ENCODE measurements at places on chromosomes 5 and 9. TPM values are rescaled to one million over a fixed set of nuclear protein-coding genes. Genes with fewer than 3 reads are reported as not detected.

DNA sequence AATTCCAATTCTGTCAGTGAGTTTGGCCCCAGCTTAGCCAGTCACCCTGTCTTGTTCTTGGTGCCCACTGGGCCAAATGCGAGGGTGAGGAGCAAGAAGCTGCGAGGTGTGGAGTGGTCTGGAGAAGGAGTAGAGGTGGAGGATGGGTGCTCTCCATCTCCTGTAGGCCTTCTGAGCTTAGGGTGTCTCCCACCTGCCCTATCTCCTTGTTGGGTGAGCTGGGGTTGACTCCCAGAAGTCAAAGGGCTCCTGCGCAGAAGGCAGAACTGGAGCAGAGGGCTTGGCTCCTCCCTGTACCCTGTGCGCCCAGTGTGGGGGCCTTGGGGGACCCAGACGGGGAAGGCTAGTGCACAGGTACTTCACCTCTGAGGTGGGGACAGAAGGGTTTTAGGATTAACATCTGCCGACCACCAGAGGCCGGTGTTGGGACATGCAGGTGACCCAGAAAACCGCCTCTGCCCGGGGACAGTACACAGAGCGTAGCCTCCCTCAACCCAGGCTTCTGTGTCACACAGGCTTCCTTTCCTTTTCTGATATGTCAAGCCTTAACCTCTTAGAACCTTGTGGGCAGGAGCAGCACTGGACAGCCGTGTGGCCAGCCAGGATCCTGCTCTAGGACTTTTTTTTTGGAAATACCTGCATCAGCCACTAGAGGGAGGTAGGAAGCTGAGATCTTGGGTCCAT lies 16.9 kb downstream of the IL5 start:
- H3K27me3 ChIP-seq = no peaks in the 10 kb centered on the region
- DNase-seq = peak; percentile 49
- no peak overlapping the region for H3K27ac ChIP-seq
- H3K4me3 ChIP-seq = no peak overlapping the region

DNA sequence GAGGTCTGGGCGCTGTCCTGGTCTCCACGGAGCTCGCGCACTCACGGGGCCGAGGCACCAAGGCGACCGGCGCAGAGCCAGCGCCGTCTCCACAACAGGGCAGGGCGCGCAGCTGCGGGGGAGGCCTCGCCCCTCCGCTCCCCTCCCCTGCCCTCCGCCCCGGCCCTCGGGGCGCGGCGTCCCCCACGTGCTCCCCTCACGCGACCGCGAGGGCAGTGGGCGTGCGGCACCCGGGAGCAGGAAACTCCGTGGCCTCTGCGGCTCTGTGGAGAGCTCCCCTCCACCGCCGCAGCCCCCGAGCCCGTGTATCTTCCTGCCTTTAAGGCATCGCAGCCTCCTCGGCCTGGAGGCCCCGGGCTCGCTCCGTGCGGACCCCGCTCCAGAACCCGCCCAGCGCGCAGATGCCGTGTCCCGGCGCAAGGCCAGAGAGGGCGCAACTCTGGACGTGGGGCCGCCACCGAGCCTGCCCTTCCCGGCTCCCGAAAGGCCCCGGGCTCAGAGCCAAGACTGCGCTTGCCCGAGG lies 708 bp upstream of the TUBB4B start:
- peak overlapping the region; percentile 98 for H3K27ac ChIP-seq
- peaks cover 23% of the 10 kb centered on the region for H3K36me3 ChIP-seq
- peak; percentile 90 for DNase-seq
- H3K27me3 ChIP-seq = no peaks in the 10 kb centered on the region
- H3K4me3 ChIP-seq = peak overlapping the region; percentile 93

DNA sequence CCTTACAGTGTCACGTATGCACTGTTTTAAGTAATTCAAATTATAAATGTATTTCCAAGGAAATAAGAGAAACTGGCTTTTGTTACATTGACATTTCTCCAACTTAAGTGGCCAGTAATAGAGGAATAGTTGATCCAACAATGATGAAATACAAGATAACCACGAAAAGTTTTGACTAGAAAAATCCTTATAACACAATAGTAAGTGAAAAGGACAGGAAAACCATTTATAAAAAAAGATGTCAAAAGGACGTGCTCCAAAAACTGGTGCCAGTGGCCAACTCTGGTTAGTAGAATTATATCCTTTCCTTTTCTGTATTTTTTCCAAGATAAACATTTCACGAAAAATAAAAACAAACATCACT lies 210.9 kb downstream of the GAPVD1 start:
- DNase-seq = no peak
- H3K4me1 ChIP-seq = peaks cover 46% of the 10 kb centered on the region
- H3K27me3 ChIP-seq = no peaks in the 10 kb centered on the region
- H3K4me3 ChIP-seq = no peak overlapping the region
- peak overlapping the region; percentile 38 for H3K27ac ChIP-seq

The CA9 gene
- not detected for total RNA-seq

The PAPPA gene
- 2.2 TPM for total RNA-seq

DNA sequence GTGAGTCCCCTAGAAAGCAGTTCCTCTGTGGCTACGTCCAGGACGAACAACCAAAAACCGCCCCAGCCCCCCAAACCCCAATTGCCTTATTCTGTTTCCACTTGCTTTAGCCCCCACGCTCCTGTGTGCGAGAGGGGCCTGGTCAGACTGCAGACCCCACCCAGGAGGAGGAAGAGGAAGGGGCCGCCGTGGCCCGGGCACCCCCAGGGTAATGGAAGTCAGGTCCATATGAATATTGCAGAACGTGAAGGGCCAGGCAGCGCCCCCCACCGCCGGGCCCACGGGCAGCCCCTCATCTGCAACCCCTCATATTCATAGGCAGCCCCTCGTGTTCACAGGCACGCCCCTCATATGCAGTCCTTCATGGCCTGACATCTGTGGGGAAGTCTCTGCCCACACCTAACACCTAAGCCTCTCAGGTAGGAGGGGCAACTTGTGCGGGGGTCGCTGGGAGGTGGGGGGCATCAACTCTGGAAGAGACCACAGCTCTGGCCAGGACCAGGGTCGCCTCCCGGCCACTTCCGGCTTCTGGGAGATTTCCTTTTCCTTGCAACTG lies 37.7 kb upstream of the PLEKHG4B start:
- H3K4me3 ChIP-seq = peak overlapping the region; percentile 57
- peaks cover 44% of the 10 kb centered on the region for H3K27me3 ChIP-seq
- no peak for DNase-seq
- H3K4me1 ChIP-seq = peaks cover 11% of the 10 kb centered on the region
- H3K36me3 ChIP-seq = no peaks in the 10 kb centered on the region

The HTR4 gene
- total RNA-seq = not detected

- peak overlapping the region; percentile 62 for H3K27ac ChIP-seq
- H3K27me3 ChIP-seq = no peaks in the 10 kb centered on the region
- no peak for DNase-seq
- peaks cover 61% of the 10 kb centered on the region for H3K36me3 ChIP-seq
- peaks cover 19% of the 10 kb centered on the region for H3K4me1 ChIP-seq
- H3K4me3 ChIP-seq = no peak overlapping the region
Observed at GRCh38 chr5:1330847-1331831, 13.8 kb downstream of the CLPTM1L start.

DNA sequence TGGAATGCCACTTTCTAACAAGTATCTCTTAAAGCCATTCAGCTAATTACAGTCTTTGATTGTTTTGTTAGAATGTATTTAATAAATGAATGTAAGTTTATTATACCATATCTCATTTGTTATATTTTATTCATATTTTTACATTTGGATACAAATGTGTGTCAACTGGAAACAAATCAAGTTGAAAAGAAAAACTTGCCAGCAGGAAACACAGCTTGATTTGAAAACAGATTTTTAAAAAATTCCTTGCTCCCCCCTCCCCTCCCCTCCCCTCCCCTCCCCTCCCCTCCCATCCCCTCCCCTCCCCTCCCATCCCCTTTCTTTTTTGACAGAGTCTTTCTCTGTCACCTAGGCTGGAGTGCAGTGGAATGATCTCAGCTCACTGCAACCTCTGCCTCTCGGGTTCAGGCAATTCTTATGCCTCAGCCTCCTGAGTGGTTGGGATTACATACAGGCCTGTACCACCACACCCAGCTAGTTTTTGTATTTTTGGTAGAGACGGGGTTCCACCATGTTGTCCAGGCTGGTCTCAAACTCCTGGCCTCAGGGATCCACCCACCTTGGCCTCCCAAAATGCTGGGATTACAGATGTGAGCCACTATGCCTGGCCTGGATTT lies 227.6 kb downstream of the WDR70 start:
- H3K4me1 ChIP-seq = no peaks in the 10 kb centered on the region
- DNase-seq = no peak
- H3K4me3 ChIP-seq = no peak overlapping the region
- peaks cover 11% of the 10 kb centered on the region for H3K36me3 ChIP-seq
- no peak overlapping the region for H3K27ac ChIP-seq
- no peaks in the 10 kb centered on the region for H3K27me3 ChIP-seq

The STING1 gene
- 120 TPM for total RNA-seq
